ENCODE measurements at places on chromosomes 6 and 20.
A peak's percentile ranks its signal among the peaks of the same experiment; 100 is the strongest.

DNA sequence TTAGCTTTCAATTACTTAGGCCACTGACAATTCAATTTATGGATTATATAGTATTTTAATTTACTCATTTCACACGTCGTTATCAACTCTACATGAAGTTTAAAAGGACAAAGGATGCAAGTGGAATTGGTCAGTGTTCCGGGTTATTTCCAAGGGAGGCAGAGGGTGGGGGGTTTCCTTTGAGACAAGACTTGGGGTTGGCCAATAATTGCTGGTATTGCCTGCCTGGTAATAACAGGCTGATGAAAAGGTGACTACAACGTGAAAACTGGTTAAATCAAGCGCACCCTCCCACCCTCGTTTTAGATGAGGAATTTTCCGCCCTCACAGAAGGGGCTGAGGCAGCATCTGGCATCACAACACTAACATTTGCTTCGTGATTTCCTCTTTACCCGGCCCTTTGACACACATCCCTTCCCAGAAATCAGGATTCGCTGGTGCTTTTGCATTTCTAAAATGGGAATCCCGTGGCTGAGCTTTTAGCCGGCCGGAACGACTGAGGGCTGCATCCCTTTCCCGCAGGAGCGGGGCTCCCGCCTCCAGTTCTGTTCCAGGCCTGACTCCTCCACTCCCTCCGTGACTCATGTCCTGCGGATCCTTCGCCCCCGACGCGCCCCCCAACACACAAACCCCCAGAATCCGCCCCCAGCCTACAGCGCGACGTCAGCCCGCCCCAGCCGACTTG is 999 bp upstream of the PIM1 start:
- no peak for DNase-seq

DNA sequence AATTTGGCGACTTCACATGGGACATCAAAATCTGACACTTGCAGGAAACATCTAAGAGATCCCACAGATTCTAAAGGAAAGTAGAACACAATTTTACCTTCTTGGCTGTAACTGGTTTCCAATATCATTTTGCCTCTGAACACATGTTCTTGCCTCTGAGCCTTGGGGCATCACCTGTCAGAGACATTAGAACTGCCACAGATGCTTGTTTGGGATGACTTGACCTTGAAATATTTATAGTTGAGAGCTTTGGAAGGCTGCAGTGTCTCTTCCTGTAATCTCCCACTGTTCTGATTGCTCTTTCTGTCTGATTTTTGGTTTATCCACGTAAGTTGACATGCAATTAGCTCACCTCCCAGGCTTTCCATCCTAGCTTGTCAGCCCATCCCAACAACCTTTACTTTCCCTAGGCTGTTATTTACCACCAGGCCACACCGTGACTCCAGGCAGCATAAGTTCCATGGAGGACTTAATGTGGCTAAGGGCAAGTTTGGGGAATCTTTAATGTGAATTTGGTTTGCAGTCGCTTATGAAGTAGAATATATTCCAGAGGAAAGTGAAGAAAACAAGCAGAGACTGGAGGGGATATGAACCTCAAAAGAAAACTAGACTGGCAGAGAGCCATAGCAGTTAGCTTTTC is 256.5 kb upstream of the RIN2 start:
- DNase-seq: no peak

GRCh38 chr6:170279977-170280688 is 10.7 kb downstream of the DLL1 start:
- no peak for DNase-seq

GRCh38 chr20:46179862-46180261 is 61.7 kb downstream of the CD40 start:
- DNase-seq: no peak

DNA sequence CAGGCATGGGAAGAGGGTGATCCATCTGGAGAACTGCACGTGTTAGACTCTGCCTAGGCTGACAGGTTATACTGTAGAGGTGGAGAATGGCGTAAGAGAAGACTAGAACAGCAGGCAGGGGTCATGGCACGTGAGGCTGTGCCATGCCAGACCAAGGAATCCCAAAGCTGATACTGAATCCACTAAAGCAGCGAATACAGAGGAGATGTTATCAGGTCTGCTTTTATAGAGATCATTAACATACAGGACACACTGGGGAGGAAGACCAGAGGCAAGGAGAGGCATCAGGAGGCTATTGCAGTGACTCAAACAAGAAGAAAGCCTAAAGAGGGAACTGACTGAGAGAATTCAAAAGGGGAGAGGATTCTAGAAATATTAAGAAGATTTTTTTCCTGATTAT is 12.9 kb downstream of the PHACTR1 start:
- no peak for DNase-seq

DNA sequence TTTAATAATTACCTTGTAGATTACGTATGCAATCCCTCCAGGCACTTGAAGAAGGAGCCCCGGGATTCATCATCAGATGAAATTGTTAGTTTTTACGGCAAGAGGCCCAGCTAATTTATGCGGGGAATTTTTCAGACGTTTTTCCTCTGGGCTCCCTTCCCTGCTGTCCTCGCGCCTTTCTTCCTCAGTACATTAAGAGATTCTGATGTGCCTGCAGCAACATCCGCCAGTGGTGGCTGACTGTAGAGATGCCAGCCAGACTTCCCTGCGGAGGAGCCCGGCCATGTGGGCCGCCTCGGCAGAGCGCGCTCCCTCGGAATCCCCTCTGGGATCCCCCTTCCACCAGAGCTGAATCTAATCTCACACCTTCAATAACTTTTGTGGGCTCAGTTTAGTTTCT is 46.4 kb upstream of the POU3F2 start:
- no peak for DNase-seq

GRCh38 chr20:54126806-54127655 is 46.8 kb downstream of the CYP24A1 start:
- no peak for DNase-seq

- DNase-seq: no peak
Measured at GRCh38 chr6:73798592-73798991, 102.6 kb downstream of the CD109 start.

- no peak for DNase-seq
Measured at GRCh38 chr20:35111141-35111888, 18.7 kb upstream of the TRPC4AP start.

DNA sequence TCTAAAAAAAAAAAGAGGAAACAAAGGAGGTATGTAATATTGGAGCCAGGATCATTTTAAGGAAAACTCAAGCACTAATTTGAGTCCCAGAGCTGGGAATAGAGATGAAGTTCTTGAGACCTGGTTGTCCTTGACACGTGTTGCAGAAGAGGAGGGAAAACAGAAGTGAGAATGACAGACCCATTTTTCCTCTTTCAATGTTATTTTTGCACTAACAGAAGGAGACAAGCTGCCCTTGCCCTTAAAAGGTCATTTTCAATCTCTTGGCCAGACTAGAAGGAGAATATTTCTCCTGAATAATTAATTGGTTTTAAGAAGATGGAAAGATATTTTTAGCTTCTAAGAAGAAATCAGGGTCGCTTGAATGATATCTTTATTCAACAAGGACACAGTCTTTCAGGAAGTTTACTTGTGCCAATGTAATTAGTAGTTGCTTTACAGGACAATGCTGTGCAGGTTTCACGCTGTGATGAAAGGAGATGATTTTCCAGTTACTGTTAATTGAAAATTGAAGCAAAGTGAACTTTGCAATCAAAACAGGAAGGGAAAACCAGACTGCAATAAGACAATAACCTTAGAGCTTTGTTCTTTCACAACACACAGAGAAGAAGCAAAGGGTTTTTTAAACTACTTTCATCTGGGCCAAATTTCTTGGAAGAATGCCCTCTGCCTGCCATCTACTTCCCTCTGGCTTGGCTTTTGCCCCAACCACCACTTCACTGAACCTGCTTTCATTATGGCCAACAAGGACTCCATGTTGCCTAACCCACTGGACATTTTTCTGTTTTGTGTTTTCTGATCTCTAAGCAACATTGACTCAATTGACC is 107.8 kb upstream of the SHLD1 start:
- no peak for DNase-seq

DNA sequence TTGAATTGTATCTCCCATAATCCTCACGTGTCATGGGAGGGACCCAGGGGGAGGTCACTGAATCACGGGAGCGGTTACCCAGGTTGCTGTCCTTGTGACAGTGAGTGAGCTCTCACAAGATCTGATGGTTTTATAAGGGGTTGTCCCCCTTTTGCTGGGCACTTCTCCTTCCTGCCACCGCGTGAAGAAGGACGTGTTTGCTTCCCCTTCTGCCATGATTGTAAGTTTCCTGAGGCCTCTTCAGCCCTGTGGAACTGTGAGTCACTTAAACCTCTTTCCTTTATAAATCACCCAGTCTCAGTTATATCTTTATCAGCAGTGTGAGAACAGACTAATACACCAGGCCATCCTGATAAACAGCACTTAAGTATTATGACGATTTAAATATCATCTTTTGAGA is 9.0 kb upstream of the MRGBP start:
- DNase-seq: no peak

GRCh38 chr6:42819803-42820511 is 38.1 kb downstream of the BICRAL start:
- peak; percentile 12 for DNase-seq

GRCh38 chr6:81997090-81997926 is 244.8 kb upstream of the TENT5A start:
- no peak for DNase-seq

GRCh38 chr6:167696296-167696695 is 130.4 kb upstream of the AFDN start:
- no peak for DNase-seq

GRCh38 chr6:27897580-27898206 is 14.5 kb downstream of the OR2B2 start:
- DNase-seq: no peak

DNA sequence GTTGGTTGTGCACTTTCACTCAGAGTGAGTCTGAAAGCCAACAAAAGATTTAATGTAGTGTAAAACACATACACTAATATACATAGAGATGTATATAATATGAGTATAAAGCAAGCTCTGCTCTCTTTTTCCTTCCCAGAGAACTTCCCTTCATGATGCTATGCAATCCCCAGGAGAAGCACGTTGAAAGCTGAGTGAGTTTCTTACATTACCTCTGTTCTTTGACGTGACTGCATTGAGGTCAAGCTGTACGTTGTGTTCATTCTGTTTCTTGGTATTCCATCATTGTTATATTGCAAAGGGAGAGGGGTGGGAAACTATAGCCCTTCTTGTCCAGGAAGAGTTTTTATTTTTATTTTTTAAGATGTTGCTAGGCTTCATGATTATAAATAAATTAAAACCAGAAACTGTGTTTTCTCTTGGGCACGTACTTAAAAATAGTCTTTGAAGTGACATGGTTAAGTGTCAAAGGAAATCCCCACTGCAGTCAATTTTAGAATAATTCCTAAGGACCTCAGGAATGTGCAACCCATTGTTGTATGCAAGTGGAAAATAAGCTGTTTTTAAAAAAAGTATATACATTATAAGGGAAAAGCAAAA is 651.0 kb downstream of the CD109 start:
- DNase-seq: no peak

GRCh38 chr6:34638834-34639736 is 57.5 kb downstream of the ILRUN start:
- DNase-seq: peak; percentile 33

DNA sequence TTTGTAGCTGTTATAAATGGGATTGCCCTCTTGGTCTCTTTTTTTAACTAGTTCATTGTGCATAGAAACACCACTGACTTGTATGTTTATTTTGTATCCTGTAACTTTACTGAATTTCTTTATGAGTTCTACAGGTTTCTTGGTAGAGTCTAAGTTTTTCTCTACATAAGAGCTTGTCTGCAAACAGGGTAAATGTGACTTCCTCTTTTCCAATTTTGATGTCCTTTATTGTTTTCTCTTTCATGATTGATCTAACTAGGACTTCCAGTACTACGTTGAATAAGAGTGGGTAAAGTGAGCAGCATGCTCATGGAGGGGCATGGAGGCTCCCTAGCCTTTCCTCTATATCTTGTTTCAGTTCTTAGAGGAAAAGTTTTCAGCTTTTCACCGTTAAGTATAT is 3.0 kb upstream of the WFDC10A start:
- no peak for DNase-seq

DNA sequence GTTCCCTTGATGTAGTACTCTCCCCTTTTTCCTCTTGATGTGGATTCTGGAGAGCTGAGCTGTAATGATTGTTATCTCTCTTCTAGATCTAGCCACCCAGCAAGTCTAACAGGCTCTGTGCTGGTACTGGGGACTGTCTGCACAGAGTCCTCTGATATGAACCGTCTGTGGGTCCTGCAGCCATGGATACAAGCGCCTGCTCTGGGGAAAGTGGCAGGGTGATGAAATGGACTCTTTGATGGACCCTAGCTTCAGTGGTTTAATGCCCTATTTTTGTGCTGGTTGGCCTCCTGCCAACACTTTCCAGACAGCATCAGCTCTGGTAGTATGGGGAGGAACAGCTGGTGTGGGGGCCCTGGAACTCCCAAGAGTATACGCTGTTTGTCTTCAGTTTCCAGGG is 216.3 kb downstream of the ADGRG6 start:
- DNase-seq: no peak

GRCh38 chr6:5744497-5744896 is 262.2 kb downstream of the NRN1 start:
- no peak for DNase-seq

DNA sequence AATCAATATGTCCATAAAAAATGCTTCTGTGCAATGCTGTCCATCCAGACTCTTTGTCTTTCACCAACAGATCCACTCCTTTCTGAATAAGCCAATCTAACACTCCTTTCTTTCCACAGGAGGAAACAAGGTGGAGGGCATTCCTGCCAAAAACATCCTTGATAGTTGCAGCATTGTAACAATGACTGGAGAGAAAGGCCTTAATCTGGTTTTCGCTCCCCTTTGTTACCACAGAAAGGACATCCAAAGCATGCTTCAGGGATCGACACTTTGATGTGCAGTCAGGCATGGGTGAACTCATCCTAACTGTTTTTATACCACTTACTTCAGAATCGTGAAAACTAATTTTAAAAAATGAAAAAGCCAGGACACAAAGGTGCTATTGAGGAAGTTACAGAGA is 7.4 kb downstream of the IBTK start:
- no peak for DNase-seq

GRCh38 chr20:50296450-50297375 is 106.1 kb downstream of the CEBPB start:
- DNase-seq: no peak

- no peak for DNase-seq
Measured at GRCh38 chr6:37732688-37733087, 35.0 kb upstream of the MDGA1 start.

DNA sequence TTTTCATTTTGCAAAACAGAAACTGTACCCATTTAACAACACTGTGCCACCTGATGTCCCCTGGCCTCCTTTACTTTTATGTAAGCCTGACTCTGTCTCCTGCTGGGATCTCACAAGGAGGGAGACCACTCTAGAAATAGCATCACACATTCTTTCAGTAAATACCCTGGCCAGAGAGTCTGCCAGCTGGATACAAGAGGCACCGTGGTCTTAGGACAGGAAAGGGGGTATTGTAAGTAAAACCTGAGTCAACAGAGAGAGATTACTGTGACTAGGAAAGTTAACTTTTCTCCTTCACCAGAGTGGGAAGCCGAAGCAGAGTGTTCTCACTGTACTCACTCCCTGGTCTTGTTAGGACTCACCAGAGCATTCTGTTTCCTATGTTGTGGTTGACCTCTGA is 27.8 kb downstream of the CMTR1 start:
- no peak for DNase-seq

Data from GM19239 (cell line).